ENCODE measurements at places on chromosomes 6 and 20.

GRCh38 chr6:111980971-111981840 lies 72.7 kb upstream of the CCN6 start:
- DNase-seq, result no peak

DNA sequence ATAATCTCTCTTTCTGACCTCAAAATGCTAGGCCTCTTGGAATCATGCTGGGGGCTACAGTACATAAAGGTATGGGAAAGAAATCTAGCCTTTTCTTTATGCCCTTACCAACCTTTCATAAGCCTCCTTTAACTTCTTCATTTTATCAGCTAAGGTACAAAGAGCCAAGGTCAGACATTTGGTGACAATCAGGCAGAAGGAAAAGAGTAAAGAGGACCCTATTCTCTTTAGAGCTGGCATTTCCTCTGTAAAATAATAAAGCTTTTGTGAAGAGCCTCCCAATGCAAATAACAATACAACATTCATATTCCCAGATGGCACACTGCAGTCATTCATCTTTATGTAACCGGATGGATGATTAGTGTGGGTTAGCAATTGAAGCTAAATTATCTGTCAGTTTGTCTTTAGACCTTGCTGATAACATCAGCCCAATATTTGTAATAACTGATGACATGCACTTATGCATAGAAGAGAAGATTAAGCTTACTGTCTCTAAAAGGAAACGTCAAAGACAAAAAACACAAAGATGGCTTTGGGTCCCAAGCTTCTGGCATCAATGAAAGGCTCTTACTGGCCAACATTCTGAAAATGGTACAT lies 163.1 kb downstream of the IBTK start:
- no peak for DNase-seq

DNA sequence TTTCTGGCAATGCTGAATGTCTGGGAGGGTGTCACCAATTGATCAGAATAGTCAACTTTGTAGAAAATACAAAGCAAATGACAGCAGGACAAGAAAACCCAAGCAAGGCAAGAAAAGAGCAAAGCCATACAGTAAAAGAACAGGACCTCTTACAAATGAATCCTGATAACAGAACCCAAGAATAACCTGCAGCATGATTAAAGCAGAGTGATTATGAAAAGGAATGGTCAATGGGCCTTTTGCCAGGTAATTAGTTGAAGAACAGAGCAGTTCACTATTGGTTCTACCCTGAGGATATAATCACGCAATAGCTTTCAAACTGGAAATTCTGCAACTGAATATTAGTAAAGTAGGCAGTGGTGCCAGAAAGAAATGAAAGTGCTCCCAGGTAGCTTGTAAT lies 319.8 kb downstream of the FRK start:
- no peak for DNase-seq

GRCh38 chr6:138307816-138308730 lies 69.6 kb upstream of the SMIM28 start:
- peak; percentile 56 for DNase-seq

DNA sequence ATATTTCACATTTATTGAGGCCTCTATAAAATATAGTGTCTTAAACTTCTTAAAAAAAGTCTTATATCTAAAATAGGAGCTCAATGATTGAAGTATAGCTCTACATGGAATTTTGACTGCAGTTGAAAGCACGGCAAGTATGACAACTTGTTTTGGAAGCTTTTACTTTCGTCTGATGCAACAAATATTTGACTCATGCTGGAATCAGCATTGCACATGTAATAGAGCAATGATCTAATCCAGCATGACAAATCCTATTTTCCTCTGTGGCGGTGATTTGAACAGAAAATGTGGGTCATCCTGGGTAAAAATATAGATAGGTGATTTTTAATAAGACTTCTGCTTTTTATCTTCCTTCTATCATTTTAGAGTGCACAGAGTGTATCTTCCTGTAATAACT lies 111.6 kb downstream of the TINAG start:
- peak; percentile 87 for DNase-seq

GRCh38 chr6:17740559-17741220 lies 34.0 kb upstream of the NUP153 start:
- DNase-seq, result no peak

All from HFFc6 (cell line).